Testis (tissue), 5 donors: ENCODE measurements at places on chromosomes 11 and 22. TPM values are rescaled to one million over a fixed set of nuclear protein-coding genes. Genes with fewer than 3 reads are reported as not detected.
A peak's percentile ranks its signal among the peaks of the same experiment; 100 is the strongest.

OR6A2 gene
- 2.6 TPM for total RNA-seq

DNA sequence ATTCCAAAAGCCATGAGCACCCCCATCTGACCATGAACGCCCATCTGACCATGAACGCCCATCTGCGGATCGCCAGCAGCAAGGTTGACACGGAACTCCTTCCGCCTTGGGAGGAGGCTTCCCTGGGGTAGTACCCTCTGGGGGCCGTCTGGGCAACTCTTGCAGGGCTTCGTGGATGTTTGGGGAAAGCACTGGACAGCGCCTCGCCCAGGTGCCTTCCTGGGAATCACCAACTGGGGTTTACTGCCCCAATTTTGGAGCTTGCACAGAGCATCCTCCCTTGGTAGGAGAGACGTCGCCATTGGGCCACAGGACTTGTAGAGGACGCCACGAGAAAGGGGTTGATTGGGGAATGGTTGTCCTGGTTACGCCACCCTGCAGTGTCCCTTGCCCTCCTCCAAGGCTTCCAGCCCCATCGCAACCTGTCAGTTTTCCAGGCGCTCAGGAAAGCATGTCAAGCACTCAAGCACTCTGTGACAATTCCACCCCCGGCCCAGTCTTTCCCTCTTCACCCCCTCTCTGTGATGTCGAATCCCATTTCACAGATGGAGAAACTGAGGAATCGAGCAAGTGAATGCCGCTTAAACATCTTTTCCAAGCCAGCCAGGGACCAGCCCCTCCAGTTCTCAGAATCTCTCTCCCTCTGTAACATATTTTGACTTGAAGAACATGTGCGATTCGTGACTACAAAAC lies 914 bp upstream of the PRDM11 start:
- H3K27ac ChIP-seq, result peak overlapping the region; percentile 96
- DNase-seq, result peak; percentile 74
- no peaks in the 10 kb centered on the region for H3K27me3 ChIP-seq

DNA sequence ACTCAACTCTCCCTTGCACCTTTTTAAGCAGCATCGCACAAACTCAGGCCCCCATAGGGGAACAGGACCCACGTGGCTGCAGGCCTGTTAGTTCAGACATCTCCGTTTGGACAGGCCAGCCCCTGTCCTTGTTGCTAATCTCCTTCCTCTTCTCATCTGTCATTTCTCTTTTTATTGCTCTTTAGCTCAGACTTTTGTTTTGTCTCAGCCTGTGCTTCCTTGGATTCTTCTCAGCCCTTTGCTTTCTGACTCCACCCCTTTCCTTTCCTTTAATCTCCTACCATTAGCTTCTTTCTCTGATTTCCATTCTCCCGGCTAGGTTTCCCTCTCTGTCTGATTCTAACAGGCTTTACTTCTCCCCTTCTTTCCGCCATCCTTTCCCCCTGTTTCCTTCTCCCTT lies 68.7 kb downstream of the SCN3B start:
- peaks cover 12% of the 10 kb centered on the region for H3K4me1 ChIP-seq
- no peaks in the 10 kb centered on the region for H3K27me3 ChIP-seq
- H3K4me3 ChIP-seq, result no peak overlapping the region
- DNase-seq, result no peak
- no peak overlapping the region for H3K27ac ChIP-seq

- no peak overlapping the region for H3K27ac ChIP-seq
- H3K27me3 ChIP-seq, result no peaks in the 10 kb centered on the region
- no peaks in the 10 kb centered on the region for H3K36me3 ChIP-seq
- H3K4me1 ChIP-seq, result peaks cover 13% of the 10 kb centered on the region
- DNase-seq, result no peak
- H3K4me3 ChIP-seq, result no peak overlapping the region
Observed at GRCh38 chr22:44142421-44143104, 38.2 kb upstream of the PARVG start.

DNA sequence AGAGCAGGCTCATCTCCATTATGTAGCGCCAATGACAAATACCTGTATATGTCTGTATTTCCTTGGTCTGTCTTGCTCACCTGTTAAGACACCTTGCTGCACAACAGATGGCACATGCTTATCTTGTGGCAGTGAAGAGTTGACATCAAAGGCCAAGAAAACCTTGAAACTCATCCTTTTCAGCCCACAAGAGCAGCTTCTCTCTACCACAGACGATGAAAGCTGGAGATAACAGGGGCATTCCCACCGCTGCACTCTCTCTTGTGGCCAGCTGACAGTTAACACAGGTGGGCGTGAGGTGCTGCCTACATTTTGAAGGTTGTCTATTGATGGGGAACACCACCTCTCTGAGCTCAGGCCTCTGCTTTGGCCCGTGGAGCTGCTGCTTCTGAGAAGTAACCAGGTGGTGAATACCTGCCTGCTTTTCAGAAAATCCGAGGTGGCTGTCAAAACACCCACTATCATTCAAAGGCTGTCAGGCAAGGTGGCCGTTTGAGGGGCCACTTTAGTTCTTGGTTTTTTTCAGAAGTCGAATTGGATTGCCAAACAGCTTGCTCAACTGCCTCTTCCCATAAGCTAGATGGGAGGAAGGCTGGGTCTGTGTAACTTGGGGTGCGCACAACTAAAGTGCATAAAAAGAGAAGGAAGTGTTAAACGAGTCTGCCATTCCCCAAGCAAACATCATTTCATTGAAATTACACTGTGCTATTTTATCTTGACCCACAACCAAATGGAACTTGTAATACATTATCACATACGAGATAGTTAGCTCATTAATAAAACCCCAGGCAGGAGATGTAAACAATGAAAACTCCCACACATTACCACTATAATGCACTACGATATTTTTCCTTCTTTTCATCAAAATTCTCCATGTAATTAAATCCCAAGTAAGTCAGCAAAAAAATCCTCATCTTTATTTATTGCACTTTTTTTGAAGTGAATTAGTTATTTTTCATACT lies 87.1 kb upstream of the RAG2 start:
- H3K27me3 ChIP-seq, result no peaks in the 10 kb centered on the region
- H3K36me3 ChIP-seq, result no peaks in the 10 kb centered on the region
- no peak for DNase-seq

PRPF19 gene
- total RNA-seq, result 79.8 TPM

BBOX1 gene
- total RNA-seq, result not detected

UPK3A gene
- not detected for total RNA-seq
